ENCODE measurements at places on chromosomes 7 and 10. TPM values are rescaled to one million over a fixed set of nuclear protein-coding genes. Genes with fewer than 3 reads are reported as not detected.

- DNase-seq = no peak
Measured at GRCh38 chr10:89518876-89519842, 16.2 kb downstream of the SLC16A12 start.

Gene ATXN7L1
- 18.4 TPM for total RNA-seq

Gene ARHGAP19
- 14.4 TPM for total RNA-seq

Gene DKK1
- total RNA-seq = 2.0 TPM

DNA sequence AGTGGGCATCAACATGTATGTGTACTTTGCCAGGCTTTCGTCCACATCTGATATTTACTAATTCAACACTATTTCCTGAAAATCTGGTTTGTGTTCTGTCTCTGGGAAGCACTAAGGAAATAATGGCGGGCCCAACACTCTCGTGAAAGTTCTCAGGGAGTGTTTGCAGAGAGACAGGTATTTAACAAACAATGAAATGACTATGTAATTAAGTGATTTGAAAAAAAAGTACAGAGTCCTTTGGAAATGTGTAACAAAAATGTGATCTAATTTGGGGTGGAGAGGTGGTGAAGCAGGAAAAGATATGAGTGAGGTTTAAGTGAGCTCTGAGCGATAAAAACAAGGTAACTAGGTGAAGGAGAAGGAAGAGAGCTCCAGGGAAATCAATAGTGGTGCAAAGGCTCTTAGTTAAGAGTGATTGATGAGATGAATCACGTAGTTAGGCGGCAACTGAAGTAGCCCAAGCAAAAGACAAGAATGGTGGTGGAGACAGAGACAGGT is 95.3 kb upstream of the DNAJB12 start:
- DNase-seq = no peak

DNA sequence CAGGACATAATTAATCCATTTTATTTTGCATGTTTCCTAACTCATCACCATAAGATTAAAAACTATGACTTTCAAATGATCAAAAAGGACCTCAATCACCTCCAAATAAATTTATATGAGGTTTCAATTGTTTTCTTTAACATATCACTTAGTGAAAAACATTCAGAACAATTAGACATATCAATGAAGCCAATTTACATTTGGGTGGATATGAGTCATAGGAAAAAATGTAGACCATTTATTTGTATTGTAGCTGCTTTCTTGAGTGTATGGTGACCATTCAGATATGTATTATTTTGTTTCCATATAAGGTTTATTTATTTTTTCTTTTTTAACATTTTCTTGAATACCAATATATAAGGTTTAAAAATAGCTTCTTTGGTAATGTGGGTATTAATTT is 13.3 kb upstream of the EXOC6 start:
- DNase-seq = no peak

DNA sequence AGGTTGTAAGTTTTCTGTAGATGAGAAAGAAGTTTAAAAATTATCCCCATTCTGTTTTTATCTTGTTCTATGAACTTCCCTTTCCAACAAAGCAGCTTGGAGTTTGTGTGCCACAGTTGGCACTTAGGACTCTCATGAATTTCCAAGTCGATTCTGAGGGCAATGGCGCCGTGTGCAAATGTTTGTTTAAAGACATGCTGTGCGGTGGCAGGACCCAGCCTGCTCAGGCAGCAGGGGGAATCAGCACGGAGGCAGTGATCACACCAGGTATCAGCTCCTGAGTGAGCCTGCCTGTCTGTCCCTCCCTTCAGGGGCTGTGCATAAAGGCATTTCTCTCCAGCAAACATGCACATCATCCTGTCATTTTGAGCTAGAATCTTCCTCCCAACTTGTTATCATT is 109.8 kb upstream of the WDR11 start:
- DNase-seq = no peak

All from breast epithelium (tissue), 4 donors.